ENCODE measurements at places on chromosomes 5 and 9.
A peak's percentile ranks its signal among the peaks of the same experiment; 100 is the strongest.

DNA sequence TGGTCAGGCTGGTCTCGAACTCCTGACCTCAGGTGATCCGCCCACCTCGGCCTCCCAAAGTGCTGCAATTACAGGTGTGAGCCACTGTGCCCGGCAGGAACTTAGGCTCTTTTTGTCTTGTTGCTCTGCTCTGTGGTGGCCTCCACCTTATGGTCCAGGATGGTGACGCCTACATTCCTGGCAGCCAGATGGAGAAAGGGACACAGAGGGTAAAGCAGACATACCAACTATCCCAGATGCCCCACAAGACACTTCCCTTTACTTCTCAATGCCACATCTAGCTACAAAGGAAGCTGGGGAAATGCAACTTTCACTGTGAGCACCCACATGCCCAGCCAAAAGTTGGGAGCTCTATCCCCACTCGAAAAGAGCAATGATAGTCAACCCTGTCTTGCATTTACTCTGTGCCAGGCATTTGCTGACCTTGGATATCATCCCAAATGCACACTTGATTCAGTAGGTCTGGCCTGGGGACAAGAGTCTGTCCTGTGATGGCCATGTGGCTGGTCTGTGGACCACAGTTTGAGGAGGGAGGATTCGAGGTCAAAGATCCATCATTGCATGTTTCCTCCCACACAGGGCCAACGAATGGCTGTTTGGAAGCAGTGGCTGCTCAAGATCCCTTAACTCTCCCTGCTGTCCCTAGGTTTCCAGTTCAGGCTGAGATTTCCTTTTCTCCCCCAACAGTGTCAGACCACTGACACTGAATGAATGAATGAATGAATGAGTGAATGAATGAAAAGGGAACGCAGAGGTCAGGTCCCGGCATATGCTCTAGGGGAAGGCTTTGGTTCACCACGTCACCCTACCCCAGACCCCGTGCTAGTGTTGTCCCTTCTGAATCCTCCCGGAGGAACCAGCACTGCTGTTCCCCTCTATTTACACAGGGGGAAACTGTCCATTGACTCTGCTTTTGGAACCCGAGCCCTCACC is 1.4 kb upstream of the ERGIC1 start:
- no peak for DNase-seq

DNA sequence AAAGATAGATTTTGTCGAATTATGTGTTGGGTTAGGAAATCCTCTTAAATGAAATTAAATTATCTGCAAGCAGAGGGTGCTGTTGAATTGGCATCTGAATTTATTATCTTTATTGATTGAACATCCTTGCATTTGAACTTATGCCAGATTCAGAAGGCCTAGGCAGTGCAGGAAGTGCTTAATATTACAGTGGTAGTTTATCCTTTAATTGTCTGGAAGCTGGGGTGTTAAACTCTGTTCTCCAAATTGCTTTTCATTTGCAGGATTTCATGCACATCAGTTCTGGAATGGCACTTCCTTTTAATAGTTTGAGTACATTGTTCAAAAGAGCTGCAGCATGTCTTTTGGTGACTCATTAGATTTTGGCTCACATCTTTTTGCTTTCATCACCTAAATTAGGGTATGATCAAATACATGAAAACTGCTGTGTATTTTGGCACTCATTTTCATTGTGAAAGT is 186.3 kb downstream of the KDM4C start:
- DNase-seq, result no peak

DNA sequence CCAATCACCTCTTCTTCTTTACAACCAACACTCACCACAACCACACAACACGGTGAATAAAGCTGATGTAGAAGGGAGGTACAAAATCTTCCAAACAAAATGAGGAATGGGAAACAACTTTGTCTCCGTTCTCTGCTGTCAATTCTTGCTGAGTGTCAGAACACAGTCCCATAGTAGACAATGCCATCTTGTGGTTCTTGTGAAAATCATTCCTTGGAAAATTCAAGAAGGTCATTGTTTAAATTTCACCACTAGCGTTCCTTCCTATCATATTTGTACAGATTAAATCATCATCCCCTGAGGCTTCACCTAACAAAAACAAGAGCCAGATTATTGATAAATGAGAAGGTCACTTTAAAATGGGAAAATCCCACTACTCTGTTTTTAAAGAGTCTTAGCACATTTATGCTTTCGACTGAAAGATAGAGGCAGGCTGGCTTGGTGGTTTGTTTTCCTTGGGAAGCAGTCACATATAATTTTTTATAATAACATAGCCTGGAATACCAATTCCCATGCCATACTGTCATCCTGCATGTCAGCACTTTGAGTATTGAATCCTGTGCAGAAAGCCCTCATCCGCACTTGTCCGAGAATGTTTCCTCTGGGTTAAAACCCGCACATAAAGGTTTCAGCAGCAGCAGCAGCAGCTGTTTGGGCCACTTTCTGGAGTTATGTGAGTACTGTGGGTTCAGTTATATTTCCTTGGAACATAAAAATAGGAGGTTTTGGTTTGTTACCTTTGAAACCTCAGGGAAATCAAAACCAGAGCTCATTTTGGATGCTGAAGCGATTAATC is 395.0 kb upstream of the SMARCA2 start:
- DNase-seq, result no peak

DNA sequence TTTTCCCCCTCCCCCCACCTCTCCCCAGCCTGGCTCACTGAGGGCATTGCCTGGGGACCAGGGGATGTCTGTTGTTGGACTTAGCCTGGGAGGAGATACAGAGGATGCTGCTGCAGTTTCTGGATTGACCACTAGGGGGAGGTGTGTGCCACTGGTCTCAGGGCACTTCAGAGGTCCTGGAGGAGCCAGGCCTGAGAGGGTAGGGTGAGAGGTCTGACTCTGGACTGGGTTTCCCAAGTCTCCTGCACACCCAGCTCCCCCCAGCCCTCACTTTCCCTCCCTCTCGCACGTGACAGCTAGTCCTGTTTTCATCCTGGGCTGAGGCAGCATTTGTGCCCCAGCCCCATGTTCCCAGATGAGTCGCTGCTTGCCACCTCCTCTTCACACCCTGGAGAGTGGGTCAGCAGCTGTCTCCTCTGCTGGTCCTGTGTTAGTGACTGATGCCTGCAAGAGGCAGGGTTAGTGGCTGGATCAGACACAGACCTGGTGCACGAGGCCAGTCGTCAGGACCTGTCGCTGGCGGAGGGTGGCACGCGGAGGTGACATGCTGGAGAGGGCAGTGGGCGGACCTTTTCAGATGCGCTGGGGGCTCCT is 4.4 kb downstream of the IL3 start:
- DNase-seq, result peak; percentile 59

DNA sequence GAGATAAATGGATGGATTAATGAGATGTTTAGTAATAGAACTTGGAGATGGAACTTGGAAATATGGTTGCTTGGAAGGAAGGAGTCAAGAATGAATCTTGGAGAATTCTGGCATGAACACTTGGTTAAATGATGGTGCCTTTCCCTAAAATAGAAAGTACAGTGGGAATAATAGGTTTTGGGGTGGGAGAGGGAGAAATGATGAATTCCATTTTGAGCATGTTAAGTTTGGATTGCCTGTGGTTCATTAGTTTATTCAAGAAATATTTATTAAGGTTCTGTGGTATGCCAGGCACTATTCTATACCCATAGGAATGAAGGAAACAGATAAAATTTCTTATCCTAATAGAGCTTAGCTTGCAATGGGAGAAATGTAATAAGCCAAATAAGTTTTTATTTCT is 58.4 kb downstream of the PBX3 start:
- DNase-seq, result no peak

DNA sequence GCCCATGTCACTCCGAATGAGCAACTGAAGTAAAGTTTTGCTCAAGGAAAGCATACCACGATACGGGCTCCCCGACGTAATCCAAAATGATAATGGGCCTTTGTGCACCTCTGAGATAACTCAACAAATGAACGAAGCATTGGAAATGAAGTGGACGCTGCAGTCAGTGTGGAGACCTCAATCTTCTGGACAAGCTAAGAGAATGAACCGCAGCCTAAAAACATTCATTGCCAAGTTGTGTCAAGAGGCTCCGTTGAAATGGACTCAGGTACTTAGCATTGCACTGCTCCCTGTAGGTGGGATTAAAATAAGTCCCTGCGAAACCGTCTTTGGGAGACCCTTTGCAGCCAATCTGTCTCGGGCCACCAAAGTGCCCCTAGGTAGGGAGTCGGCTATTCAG is 3.9 kb upstream of the LCN9 start:
- DNase-seq, result no peak

DNA sequence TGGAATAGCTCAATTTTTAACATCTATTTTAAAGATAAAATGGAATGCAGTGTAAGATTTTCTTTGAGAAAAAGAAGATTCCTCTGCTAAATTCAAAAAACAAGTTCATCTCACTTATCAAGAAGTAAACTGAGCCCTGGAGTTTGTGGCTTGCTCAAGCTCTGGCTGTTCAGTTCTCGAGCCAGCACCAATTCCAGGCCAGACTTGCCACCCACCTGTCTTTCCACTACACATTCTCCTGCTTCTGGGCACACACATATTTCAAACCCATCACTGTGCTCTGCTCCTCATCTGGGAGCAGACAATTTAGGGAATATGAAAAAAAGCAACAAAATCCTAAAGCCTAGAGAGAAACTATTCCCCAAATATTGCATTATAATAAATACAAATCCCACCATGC is 424.5 kb downstream of the ENC1 start:
- DNase-seq, result no peak

- peak; percentile 42 for DNase-seq
Measured at GRCh38 chr5:177317959-177318377, 6.3 kb upstream of the MXD3 start.

DNA sequence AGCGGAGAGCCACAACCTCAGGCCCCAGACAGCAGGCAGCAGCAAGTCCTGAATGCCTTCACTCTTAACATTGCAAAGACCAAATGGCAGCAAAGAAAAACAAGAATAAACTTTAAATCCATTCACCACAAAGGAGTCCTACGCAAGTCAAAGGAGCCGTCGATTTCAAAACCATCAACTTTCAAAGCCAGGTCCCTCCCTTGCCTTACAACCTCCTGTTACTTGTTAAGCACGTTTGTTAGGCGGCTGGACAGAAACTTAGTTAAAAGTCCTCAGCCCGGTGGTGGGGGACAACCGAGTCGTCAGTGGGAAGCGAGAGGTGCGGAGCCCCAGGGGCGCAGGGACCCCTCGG is 938 bp downstream of the LPAR1 start:
- no peak for DNase-seq

- peak; percentile 64 for DNase-seq
Measured at GRCh38 chr5:174419540-174420132, 304.7 kb upstream of the MSX2 start.

GRCh38 chr5:35067985-35068384 is 20.2 kb upstream of the AGXT2 start:
- DNase-seq, result no peak

DNA sequence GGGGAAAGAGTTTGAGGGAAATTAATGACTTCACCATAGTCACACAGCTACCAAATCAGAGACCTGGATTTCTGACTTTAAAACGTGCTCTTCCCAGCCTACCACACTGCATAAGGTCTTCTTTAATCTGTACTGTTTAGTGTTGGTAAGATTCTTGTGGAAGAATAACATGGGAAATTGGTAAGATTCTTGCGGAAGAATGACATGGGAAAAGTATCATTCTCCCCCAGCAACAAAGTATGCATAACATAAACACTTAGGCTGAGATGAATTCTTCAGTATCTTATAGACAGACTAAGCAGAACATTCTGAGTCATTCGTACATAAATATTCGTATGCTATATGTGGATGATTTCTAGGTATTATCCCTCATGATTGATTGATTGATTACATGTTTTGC is 170.4 kb downstream of the FOCAD start:
- DNase-seq, result no peak

DNA sequence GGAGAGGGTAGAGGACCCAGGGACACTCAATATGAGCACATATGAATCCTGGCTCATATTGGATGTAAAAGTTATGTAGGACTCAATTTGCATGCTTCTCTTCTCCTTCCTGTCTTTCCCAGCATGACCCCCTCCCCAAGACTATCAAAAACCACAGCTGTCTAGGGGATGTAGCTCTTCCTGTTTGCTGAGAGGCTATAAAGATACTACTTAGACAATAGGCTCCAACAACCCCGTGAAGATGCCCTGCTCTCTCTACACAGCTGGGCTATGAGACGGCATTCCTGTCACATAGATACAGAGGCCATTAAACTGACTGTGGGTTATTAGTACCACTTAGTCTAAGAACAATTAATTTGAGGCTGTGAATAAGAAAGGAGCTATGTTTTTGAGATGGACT is 56.5 kb upstream of the PCSK1 start:
- DNase-seq, result no peak

GRCh38 chr9:123365287-123365880 is 9.4 kb downstream of the CRB2 start:
- no peak for DNase-seq

- no peak for DNase-seq
Measured at GRCh38 chr5:76153271-76153670, 70.1 kb downstream of the SV2C start.

GRCh38 chr5:64680289-64680688 is 10.0 kb upstream of the SHISAL2B start:
- DNase-seq, result no peak

DNA sequence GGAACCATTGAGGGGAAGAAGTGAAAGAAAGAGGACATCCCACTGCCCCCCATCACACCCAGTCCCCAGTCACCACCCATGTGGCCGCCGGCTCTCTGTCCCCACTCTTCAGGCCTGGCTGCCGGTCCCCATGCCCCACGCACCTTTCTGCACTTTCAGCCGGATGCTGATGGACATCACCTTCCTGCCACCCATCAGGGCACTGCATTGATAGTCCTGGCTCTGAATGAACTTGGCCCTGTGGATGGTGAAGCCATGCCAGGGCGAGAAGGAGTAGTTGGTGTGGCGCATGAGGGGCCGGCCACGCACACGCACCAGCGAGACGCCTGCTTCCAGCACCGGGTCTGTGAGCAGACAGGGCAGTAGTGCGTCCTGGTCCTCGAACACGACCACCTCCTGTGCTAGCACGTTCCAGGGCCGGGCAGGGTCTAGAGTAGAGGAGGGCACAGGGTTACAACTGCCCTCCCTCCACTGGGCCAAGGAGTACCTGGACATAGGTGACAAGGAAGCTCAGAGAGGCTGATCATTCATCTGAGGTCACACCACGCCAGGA is 6.4 kb downstream of the CSF1R start:
- no peak for DNase-seq

DNA sequence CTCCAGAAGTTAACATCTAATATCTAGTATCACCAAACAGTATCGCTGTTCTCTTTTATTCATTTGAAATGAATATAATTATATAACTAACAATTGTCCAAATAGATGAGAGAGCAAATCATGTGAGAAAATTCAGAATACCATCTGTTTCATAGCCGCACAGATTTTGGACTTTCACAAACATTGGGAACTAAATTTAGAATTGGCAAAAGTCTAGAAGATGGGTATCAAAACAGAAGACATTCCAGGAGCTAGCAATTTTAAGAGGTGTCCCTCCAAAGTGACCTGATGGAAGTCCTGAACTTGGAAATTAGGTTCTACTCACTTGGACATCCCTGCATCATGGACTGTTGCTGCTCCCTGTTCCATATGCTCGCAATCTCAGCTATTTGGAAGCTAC is 57.0 kb upstream of the FSD1L start:
- no peak for DNase-seq

Data from stimulated activated CD4-positive, alpha-beta T cell treated with anti-CD3 and anti-CD28 coated beads, Interleukin-1b, Interleukin-23, amount 100 ng/mL, for 1 hour (primary cell).